Activated CD4-positive, alpha-beta memory T cell treated with anti-CD3 and anti-CD28 coated beads, Interleukin-2, amount 10 ng/mL, durations not matched to agents 7 days and 5 days (primary cell): ENCODE measurements at places on chromosomes 5 and 9. TPM values are rescaled to one million over a fixed set of nuclear protein-coding genes. Genes with fewer than 3 reads are reported as not detected.

DNA sequence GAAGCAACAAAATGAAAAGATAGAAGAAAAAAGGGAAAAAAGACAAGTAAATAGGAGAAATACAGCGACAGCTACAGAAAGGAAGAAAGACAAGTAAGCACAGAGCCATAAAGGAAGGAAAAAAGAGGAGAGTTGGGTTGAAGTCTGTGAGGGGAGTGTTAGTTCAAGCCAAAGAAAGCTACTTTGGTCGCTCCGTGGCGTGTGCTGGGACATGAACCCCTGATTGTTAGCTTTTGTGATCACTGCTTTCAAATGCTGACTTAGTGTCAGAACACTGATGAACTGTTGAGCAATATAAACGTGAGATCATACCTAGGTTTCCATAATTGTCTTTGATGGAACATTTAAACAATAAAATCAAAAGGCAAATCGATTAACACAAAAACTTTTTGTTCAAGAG is 370.1 kb downstream of the TMEM161B start:
- no peak overlapping the region for H3K4me3 ChIP-seq
- H3K27me3 ChIP-seq, result no peaks in the 10 kb centered on the region
- H3K27ac ChIP-seq, result no peak overlapping the region
- H3K4me1 ChIP-seq, result no peaks in the 10 kb centered on the region

Gene TAF1L
- 0.05 TPM for total RNA-seq

DNA sequence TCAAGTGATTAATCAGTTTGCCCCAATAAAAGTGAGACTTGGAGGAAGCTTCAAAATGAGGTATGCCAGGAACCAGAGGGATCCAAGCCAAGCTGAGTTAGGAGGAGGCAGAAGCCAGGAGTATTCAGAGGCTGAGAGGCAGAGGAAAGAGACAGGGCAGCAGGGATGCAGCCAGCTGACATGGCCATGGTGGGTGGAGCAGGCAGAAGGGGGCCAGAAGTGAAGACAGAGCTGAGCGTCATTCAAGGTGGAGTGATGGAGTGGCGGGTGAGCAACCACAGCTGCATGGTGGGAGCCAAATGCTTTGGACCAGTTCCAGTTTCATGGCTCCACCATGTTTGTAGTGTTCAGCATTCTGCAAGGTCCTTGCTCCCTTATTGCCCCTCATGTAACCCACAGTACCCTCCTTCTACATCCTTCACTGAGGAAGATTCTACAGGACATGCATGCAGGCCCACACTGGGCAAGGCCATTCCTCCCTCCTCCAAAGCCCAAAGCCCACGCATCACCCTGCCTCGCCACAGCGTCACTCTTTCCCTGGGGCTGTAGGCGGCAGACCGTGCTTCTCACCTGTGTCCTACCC is 100.6 kb downstream of the FSTL4 start:
- H3K4me3 ChIP-seq, result no peak overlapping the region
- no peak for DNase-seq
- H3K27ac ChIP-seq, result no peak overlapping the region
- no peaks in the 10 kb centered on the region for H3K4me1 ChIP-seq
- peaks cover 8% of the 10 kb centered on the region for H3K27me3 ChIP-seq
- no peaks in the 10 kb centered on the region for H3K36me3 ChIP-seq

Gene ABO
- 0.53 TPM for total RNA-seq

- no peak for DNase-seq
- H3K27ac ChIP-seq, result no peak overlapping the region
- no peak overlapping the region for H3K4me3 ChIP-seq
- H3K36me3 ChIP-seq, result no peaks in the 10 kb centered on the region
Measured at GRCh38 chr9:36315283-36315682, 57.0 kb upstream of the GNE start.

Gene OLFM1
- total RNA-seq, result not detected

Gene POC5
- 21.5 TPM for total RNA-seq

DNA sequence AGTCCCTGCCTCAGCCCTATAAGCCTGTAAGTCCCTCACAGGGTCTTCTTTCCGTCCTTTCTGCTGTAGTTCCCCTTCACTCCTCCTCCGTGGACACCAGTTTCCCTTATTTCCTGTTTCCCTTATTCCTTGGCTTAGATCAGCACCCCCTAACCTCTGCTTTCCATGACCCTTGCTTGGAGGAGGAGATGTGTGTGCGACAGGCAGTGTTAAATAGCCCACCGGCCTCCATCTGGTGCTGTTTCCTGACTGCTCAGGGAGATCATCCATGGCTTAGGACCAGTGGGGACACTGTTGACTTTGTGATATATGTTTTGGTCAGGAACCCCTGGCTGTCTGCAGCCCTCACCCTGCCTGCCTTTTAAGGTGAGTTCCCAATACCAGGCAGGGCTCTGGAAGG is 34.1 kb upstream of the PSD2 start:
- H3K27ac ChIP-seq, result no peak overlapping the region
- H3K4me3 ChIP-seq, result no peak overlapping the region
- no peak for DNase-seq
- no peaks in the 10 kb centered on the region for H3K36me3 ChIP-seq

DNA sequence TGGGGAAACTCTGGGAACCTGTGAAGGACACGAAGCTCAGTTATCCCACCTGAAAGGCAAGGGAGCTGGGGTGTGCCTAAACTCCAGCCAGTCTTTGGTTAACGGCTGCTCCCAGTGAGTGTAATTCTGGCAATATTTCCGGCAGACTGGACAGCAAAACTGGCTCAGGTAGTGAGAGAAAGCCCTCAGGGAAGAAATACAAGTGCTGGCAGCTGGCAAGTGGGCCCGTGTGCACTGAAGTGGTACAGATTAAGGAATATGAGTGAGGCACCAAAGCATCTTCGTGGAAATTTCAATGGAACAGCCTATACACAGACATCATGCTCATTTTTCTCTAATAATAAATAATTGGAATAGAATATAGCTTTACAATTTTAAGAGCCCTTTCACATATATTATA is 56.2 kb downstream of the ABHD17B start:
- H3K36me3 ChIP-seq, result peaks cover 11% of the 10 kb centered on the region
- no peak overlapping the region for H3K27ac ChIP-seq
- H3K4me3 ChIP-seq, result no peak overlapping the region
- H3K27me3 ChIP-seq, result no peaks in the 10 kb centered on the region
- H3K4me1 ChIP-seq, result peaks cover 17% of the 10 kb centered on the region
- DNase-seq, result no peak

DNA sequence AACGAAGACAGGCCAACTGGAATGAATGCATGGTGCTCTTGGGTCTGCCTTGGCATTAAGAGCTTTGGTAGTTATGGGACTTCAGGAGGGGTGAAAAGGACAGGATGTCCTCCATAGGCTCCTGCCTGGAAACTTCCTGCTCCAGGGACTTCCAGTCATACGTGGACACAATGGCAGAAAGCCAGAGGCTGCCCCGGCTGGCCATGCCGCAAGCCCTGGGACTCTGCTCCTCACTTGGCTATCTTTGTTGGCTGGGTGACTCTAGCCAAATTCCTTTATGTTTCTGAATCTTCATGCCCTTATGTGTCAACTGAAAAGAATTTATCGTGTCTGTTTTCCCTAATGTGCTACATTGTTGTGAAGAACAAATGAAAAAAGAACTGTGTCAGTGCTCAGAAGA is 136.9 kb downstream of the SIL1 start:
- no peaks in the 10 kb centered on the region for H3K4me1 ChIP-seq
- H3K27ac ChIP-seq, result no peak overlapping the region
- H3K4me3 ChIP-seq, result no peak overlapping the region
- no peaks in the 10 kb centered on the region for H3K36me3 ChIP-seq
- no peaks in the 10 kb centered on the region for H3K27me3 ChIP-seq

Gene INSL6
- total RNA-seq, result not detected
